ENCODE measurements at places on chromosomes 13 and 19.

GRCh38 chr19:1131718-1132551 lies 28.1 kb downstream of the GPX4 start:
- DNase-seq, result peak; percentile 73

GRCh38 chr13:49953560-49953959 lies 17.4 kb upstream of the SPRYD7 start:
- DNase-seq, result no peak

- no peak for DNase-seq
Observed at GRCh38 chr19:45499196-45500180, 1.2 kb downstream of the PPM1N start.

DNA sequence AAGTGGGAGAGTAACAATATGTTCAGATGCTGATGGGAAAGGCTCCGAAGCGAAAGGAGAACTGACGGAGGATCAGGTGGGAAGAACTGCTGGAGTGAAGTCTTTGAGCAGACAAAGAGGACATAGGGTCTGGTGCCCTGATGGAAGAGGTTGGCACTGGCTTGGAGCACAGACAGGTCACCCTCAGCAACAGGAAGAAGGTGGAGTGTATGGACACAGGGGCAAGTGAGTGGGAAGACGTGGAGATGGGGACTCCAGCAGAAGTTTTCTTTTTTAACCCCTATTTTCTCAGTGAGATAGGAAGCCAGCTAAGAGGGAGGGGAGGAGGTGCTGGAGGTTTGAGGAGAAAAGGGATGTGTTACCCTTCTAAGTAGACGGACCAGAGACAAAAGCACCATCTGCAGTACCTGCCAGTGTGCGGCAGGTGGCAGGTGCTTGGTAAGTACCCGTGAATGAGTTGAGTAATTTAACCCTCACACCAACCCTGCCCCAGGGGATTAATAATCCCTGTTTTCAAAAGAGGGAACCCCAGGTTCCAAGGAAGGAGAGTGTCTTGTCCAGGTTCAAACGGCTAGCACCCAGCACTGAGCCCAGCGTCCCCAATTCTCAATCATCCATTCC lies 11.2 kb downstream of the HAS1 start:
- peak; percentile 26 for DNase-seq

DNA sequence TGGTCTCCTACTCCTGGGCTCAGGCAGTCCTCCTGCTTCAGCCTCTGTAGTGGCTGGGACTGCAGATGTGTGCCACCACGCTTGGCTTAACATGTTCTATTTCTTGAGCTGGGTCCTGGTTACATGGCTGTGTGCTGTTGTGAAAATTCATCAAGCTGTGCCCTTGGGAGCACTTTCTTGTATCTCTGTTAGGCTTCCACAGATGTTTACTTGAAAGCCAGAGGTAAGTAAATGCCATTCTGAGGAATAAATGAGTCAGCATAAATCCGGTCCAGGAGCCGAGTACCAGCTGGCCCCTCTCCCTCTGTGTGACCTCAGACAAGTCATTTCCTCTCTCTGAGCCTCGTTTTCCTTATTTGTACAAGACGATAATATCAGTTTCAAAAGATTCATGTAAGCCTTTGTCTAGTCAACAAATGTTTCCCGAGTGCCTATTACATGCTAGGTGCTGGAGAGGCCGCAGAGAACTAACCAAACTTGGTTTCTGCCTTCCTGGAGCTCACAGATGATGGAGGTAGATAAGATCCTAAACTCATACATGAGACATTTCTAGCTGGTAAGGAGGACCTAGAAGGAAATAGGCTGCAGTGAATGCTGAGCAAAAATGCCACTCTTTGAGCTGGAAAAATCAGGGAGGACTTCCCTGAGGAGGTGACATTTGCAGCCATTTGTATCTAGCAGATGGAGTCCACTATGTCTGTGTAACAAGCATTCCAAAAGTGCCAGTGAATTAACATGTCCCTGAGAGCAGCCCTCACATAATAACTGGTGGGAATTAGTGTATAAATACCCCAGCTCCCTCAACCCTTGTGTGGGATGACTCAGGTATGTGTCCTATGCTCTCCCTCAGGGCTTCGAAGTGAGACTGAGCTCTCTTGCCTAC lies 2.7 kb upstream of the RASAL3 start:
- DNase-seq, result no peak

DNA sequence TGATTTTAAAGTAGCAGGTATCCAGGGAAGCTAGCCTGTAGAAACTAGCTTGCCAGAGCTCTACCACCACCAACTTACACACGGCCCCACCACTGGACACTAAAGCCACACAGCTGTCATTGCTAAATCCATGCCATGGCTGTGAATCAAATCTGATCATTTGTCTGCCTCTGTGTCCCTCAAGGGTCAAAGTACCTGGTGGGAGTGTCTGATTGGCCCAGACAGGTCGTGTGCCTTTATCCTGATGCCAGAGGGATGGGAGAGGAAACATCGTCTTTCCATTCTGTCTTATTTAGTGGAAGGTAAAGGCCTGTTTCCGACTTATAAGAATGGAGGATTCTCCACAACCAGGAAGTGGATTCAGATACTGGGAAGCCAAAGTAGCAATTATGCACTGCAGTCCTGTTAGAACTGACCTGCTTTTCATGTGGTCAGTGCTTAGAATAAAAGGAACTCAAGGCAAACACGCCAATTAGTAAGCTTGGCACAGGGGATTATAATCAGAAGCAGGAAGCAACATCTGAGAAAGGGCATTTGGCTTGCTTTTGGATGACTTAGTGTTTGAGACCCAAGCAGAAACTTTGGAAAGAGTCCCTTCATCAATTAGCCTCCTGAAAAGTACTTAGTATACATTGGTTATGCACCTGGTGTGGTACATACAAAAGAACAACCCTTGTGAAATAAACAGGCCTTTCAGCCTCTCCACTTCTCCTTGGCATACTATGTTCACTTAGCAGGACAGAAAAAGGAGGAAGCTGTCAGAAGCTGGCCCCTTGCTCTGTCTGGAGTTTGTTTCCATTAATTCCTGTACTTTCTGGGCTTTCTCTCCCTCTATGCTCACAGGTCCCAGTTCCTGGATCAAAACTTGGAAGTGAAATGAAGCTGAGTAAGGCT lies 192.4 kb downstream of the NUFIP1 start:
- DNase-seq, result no peak

DNA sequence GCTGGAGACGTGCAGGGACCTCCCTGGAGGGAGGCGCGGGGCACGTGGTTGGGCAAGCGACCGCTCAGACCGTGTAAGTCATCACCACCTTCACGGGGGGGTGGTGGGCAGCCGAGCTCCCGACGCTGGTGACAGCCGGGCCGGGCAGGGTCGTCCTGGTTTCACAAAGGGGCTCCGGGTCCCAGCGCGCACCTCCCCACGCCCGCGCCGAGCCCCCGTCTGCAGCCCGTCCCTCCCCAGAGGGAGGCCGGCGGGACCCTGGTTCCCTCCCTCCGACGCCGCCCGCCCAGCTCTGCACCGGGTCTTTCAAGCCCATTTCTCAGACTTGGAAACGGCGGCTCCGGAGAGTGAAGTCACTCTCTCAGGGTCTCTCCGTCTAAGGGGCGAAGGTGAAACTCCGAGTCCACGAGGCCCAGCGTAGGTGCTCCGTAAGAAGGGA lies 729 bp upstream of the ARID3A start:
- peak; percentile 72 for DNase-seq

GRCh38 chr13:59266478-59267063 lies 897.2 kb downstream of the DIAPH3 start:
- peak; percentile 4 for DNase-seq

- no peak for DNase-seq
Observed at GRCh38 chr19:44661205-44661604, 10.1 kb upstream of the CEACAM19 start.

- no peak for DNase-seq
Observed at GRCh38 chr19:49738268-49738667, 24.8 kb downstream of the TSKS start.

DNA sequence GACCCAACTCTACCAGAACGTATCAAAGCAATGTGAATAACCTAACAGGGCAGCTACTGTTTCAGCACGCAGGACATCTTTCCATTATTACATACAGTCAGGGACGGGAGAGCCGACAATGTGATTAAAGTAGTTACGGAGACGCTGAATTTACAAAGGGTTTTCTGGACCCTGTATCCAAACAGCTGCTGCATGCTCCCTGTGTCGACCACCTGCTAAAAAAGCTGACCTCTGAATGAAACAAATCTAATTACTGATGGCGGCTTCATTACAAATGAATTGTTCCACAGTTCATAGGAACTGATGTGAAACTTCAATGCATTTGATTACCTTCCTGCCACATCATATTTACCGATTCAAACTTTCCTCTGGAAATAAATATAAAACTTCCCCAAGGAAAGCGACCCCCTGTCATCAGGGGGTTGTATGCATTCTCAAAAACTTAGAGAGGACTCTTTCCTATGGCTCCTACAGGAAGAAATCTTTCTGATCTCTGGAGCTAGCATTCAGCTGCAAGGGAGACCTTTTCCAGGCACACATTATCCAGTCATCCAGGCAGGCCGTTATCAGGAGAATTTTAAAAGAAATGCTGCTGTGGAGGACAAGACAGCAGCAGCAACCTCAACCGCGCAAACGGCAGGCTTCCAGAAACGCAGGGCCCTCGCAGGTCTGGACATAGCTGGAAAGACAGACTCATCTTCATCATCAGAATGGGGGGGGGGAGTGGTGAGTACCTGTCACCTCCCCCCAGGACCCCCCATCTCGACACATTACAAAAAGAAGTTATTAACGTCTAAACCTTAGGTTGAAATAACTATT lies 3.1 kb downstream of the EFNB2 start:
- DNase-seq, result peak; percentile 30

DNA sequence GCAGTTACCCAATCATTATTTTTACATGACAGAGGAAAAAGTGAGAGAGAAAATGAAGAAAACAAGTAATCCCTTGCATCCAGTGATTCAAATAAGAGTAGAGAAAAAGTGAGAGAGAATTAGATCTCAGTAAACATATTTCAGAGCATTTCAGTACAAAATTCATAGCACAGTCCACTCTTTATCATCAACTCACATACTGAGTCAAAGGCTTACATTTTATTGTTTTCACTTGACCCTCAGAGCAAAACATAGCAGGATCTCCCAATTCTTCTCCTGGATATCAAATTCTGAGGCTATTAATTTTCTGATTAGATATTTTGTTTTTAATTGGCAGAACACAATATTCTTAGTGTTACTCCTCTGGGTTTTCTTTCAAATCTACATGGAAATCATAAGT lies 1568.3 kb upstream of the PRR20A start:
- no peak for DNase-seq

DNA sequence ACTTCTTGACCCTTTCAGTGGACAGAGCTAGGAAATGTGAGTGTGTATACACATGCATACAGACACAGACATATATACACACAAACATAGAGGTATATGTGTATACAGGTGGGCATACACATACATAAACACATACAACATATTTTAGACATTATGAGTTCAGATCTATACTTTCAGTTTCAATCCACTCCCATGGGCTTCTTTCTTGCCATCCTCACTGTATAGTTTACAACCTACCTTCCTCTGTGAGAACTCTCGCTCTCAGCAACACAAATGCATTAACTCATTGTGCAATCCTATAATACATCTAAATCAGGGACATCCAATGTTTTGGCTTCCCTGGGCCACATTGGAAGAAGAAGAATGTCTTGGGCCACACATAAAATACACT lies 21.2 kb upstream of the SCEL start:
- no peak for DNase-seq

GRCh38 chr13:106573284-106573846 lies 5.4 kb upstream of the ARGLU1 start:
- no peak for DNase-seq

DNA sequence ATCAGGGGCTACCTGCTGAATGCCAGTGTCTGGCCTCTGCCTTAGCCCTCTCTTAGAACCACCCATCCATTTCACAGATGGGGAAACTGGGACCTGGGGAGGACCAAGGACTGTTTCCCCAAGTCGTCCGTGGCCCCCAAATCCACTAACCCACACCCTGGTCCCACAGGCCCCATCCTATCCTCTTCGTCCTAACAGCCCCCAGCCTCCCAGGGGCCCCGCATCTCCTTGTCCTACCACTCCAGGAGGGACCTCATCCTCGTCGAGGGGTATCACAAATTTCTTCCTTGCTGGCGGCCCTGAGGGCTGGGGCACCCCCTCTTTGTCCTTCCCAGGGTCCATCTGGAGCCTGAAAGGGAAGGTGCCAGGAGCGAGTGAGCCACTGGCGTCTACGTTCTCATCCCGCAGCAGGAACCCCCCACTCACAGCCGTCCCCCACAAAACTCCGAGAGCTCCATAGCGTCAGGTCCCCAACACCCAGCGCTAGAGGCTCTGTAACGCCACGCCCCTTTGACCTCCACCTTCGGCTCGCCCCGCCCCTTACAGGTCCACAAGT lies 606 bp downstream of the ERCC1 start:
- no peak for DNase-seq

DNA sequence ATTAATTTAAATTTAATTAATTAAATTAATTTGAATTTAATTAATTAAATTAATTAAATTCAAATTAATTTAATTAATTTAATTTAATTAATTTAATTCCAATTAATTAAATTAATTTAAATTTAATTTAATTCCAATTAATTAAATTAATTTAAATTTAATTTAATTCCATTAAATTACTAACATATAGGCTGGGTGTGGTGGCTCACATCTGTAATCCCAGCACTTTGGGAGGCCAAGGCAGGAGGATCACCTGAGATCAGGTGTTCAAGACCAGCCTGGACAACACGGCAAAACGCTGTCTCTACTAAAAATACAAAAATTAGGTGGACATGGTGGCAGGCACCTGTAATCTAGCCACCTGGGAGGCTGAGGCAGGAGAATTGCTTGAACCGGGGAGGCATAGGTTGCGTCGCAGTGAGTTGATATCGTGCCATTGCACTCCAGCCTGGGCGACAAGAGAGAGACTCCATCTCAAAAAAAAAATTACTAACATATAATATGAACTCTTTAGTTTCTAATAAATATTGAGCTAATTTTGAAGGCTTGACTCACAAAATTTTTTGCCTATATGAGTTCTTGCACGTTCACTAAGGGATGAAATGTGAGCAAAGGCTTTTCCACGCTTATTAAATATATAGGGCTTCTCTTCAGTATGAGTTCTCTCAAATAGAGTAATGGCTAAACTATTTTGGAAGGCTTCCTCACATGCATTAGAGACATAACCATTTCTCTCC lies 9.0 kb upstream of the USP29 start:
- no peak for DNase-seq

DNA sequence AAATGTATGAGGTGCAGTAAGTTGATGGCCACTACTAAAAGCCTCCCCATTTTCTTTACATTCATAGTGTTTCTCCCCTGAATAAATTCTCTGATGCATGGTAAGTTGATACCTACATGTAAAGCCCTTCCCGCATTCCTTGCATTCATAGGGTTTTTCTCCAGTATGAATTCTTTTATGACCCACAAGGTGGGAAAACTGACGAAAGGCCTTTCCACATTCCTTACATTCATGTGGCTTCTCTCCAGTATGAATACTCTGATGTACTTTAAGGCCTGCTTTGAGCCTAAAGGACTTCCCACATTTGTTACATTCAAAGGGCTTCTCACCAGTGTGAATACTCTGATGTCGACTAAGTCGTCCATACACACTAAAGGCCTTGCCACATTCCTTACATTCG lies 20.5 kb downstream of the ZNF607 start:
- DNase-seq, result no peak

GRCh38 chr13:91621963-91622362 lies 223.5 kb downstream of the GPC5 start:
- DNase-seq, result no peak

GRCh38 chr13:52925775-52926285 lies 77.4 kb upstream of the PCDH8 start:
- DNase-seq, result no peak
